ENCODE measurements at places on chromosomes 2 and 18.

GRCh38 chr2:168239281-168239680, 8.1 kb downstream of the STK39 start:
- DNase-seq, result no peak

DNA sequence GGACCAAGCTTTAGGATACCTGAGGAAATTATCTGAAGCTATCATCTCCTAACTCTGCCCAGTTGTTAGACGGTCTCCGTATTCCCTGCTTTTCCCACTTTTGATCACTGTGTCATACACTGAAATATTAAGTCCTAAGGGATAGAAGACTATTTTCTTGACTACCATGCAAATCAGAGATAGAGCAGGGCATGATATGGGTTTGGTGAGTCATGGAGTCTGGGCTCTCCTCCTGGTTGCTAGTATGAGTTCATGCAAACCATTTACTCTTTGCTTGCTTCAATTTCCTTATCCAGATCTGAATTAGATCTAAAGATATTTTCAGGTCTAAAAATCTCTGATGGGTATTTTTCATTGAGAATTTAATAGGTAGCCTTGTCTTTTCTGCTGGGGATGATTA, 55.0 kb downstream of the EHBP1 start:
- no peak for DNase-seq

- DNase-seq, result no peak
These were observed 816 bp downstream of the CDH2 start for GRCh38 chr18:28175930-28176697.

- DNase-seq, result no peak
These were observed 120.0 kb downstream of the AQP4 start for GRCh38 chr18:26745288-26746181.

Measured in stimulated activated CD8-positive, alpha-beta memory T cell treated with anti-CD3 and anti-CD28 coated beads, Interleukin-12 subunit alpha, Interleukin-12 subunit beta, amount 100 ng/mL, for 1 hour (primary cell).